ENCODE measurements at places on chromosomes 3 and 15.

GRCh38 chr3:68876112-68876713 is 56.1 kb downstream of the TAFA4 start:
- no peak for DNase-seq

- no peak for DNase-seq
Measured at GRCh38 chr3:105561876-105562275, 195.2 kb downstream of the ALCAM start.

GRCh38 chr3:79367066-79367465 is 400.7 kb downstream of the ROBO1 start:
- DNase-seq, result no peak

DNA sequence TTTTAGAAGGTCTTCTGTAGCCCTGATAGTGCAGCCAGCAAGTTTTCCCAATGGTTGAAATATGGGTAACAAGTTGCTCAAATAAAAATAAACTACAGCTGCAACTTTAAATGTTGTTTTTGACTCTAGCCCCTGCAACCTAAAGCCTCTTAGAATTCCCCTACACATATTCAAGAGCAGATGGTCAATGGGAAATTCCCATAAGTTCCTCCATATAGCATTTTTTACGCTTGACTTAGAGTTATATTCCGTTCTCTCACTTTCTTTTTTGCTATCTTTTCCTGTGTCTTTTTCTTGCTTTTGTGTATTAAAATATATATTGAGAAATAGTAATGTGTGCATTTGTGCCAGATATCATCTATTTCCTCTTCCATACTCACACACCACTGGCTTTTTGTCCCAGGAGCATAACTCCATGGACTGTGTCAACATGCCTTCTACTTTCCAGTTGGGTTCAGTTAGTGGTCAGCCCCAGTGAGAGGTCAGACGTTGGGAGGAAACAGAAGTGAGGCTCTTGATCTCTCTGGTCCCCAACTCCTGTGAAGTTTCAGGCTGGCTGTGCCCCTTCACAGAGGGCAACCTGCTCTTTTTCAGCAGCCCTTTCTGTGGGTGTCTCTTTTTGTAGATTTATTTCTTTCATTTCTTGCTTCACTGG is 63.3 kb upstream of the TP63 start:
- DNase-seq, result no peak

DNA sequence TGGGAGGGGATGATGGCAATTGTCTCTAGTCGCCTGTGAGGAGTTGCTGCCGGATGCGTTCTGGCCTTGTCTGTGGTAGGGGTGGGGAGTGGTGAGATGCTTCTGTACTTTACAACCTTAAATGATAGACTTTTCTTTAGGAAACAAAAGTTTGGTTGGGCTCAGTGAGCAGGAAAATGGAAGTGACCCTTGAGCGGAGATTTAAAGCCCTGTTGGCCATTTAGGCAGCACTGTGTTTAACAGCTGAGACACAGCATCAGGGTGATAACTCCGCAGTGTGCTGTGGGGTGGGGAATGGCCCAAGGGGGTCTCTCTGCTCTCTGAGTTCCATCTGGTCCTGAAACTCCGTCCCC is 36.6 kb downstream of the SPSB4 start:
- no peak for DNase-seq

GRCh38 chr15:62969442-62970089 is 73.0 kb upstream of the TPM1 start:
- no peak for DNase-seq

DNA sequence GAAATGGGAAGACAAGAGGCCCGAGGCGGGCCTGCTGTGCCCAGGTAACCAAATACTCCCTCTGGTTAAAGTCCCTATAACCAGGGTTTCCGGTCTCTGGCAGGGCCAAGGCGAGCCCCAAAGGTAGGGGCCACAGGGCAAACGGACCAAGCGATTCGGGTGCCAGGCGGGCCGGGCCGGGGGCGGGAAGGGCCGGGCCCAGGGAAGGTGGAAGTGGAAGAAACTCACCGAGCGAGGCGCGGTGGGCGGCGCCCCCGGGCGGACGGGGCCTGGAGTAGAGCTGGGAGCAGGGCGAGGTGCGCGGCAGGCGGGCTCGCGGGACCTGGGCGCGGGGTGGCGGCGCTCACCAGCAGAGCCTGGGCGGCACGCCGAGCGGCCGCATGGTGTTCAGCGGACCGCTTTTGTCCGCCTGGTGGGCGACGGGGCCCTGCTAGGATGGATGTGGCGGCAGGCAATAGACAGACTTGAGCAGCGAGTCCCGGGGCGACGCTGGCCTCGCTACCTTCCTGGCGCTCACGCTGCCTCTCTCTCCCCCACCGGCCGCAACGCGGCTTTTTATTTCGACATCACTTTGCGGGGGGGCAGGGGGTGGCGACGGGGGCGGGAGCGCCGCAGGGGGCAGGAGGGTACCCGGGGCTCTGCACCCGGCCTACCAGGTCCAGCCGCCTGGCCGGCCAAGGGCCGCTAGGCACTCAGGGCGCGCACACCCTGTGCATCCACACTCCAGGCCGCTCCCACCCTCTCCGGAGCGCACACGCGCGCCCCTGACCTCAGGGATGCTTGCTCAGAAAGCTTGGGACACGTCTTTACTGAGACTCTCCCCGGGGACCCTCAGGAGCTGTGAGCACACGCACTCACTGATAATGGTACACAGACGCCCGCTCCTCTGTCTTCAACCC is at the start of gene GATA2:
Gene GATA2, minus strand, starts transcription at position 531 of the 899 bp plus-strand sequence. CDS start 6,170 bp downstream, outside the sequence.
- DNase-seq, result no peak

- no peak for DNase-seq
Measured at GRCh38 chr15:41927536-41927935, 33.7 kb upstream of the SPTBN5 start.

DNA sequence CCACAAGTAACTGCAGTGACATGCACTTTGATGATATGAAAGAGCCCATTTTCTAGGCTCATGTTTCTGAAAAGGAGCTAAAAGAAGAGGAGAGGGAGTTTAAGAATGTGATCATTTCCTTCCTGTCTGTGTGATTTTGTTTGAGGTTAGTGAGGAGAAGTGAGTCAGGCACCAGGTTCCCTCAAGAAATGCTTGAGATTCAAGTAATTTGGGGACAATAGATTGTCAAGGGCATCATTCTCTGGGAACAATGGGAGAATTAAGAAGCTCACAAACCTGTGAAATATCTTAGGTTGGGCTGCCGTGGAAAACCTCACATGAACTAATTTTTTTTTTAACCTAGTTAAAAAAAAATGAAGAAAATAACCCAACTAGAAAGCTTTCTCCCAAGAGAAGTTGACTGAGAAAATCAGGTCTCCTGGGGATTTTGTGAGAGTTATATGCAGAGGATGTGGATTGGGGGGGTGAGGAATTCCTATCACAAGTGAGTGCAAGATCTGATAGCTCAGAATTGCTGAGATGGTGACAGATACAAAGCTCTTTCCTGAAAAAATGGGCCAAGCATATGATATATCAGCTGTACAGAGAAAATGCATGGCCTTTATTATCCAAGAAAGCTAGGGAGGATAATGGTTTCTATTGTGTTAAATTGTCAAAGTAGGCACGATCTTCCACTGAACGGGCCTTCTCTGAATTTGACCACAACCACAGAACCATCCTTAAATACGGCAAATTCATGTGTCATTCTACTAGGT is 203.3 kb downstream of the FEZF2 start:
- no peak for DNase-seq

GRCh38 chr3:151156618-151157216 is 46.3 kb downstream of the GPR171 start:
- DNase-seq, result peak; percentile 25

DNA sequence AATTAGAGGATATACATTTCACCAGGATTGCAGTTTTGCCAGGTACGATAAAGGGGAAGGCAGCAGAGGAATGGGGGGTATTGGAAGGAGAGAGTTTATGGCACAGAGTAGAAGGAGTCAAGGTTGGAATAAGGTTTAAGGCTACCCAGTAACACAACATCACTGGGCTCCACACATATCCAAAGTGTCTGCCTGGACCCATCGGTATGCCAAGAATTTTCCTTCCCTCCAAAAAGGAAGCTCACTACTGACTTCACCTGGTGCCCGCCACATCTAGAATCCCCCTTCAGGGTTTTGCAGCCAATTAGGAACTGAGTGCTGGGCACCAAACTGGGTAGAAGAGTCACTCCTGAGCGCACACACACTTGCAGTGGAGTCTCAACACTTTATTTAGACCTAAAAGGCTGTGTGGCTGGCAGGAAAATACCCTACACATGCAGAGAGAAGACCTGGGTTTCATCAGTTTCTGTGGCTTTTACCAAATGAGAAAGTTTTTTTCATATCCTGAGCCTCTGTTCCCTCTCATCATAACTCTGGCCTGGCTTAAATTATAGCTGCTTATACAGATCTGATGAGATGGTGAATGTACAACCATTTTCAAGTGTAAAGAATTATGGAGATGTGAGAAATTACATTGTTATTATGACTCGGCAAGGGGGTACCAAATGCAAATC is 190.8 kb upstream of the LPP start:
- no peak for DNase-seq

DNA sequence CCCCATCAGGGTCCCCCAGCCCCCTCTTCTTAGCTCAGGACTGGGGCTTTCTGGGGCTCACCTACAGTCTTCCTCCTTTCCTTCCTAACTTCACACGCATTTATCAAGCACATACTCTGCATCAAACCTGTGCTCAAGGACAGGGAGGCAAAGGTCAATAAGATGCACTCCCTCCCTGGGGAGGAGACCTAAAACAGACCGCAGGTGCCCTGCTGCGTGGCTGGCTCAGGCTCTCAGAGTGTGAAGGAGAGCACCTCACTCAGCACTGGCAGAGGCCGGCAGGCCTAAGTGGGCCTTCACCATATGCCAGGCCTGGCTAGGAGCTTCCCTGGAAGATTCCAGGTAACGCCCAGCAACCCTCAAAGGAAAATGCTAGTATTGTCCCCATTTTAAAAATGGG is 16.5 kb downstream of the LIPC start:
- no peak for DNase-seq

- DNase-seq, result no peak
Measured at GRCh38 chr15:49589030-49589429, 31.6 kb downstream of the FAM227B start.

- no peak for DNase-seq
Measured at GRCh38 chr3:58556761-58557221, 19.8 kb upstream of the ACOX2 start.

DNA sequence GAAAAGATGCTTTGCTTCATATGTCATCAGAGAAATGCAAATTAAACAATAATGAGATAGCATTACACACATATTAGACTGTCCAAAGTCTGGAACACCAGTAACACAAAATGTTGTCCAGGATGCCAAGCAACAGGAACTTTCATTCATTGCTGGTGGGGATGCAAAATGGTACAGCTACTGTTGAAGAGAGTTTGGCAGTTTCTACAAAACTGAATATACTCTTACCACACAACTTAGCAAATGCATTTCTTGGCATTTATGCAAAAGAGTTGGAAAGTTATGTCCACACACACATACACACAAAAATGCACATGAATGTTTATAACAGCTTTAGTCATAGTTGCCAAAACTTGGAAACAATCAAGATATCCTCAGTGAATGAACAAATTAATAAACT is 195.2 kb upstream of the MME start:
- no peak for DNase-seq

DNA sequence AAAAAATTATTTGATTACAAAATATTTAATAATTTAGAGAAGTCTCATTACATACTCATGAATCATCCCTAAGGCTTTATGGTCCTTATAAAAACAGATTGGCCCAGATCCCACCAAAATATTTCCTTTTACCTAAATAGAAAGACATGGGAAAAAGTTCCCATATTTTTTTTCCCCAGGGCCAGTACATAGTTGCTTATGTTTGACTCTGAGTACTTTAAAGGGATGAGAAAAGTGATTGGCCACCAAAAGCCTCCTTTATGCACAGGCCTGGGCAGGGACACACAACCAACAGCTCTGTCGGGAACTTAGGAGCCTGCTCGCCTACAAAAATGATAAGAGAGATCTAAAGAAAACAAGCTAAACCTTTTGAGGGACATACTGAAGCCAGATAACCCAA is 22.3 kb downstream of the KCNAB1 start:
- DNase-seq, result no peak

DNA sequence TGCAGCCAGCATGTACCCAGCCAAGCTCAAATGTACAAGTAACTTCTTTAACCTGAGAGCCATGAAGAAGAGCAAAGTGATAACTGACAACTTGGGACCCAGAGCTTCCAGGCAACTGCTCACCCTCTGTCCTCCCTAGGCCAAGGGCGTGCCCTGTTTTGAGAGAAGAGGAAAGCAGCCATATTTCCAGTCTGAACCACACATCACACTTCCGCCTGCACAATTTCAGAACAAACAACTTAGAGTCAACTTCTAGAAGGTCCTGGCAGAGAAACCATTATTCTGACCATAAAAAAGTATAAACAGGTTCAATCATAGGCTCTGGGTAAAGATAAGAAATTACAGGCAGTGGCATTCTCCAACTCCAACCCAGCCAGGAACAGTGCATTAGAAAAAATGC is 50.1 kb downstream of the ITGB5 start:
- DNase-seq, result no peak

DNA sequence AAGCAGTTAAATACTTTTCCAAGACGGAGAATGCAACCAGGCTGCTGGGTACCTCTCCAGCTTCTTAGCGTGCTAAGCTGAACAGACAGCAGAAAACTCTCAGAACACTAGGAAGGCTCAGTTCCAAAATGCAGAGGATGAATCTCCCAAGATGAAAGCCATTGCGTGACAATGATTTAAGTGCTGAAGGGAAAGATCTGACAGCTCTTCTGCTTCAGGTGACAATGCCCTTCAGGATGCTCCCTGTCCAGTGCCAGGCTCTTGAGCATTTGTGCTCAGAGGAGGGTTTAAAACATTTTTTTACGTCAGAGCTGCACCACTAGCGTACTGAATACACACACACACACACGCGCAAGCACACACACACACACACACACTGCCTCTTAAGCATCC is 26.3 kb downstream of the ARHGEF3 start:
- no peak for DNase-seq
